ENCODE measurements at places on chromosomes 7 and 10. TPM values are rescaled to one million over a fixed set of nuclear protein-coding genes. Genes with fewer than 3 reads are reported as not detected.

NUP205 gene
- total RNA-seq = 42.1 TPM

SPDYE9 gene
- not detected for total RNA-seq

RET gene
- 1.3 TPM for total RNA-seq

PLAC9 gene
- 62.4 TPM for total RNA-seq

NPY4R gene
- total RNA-seq = not detected

DNA sequence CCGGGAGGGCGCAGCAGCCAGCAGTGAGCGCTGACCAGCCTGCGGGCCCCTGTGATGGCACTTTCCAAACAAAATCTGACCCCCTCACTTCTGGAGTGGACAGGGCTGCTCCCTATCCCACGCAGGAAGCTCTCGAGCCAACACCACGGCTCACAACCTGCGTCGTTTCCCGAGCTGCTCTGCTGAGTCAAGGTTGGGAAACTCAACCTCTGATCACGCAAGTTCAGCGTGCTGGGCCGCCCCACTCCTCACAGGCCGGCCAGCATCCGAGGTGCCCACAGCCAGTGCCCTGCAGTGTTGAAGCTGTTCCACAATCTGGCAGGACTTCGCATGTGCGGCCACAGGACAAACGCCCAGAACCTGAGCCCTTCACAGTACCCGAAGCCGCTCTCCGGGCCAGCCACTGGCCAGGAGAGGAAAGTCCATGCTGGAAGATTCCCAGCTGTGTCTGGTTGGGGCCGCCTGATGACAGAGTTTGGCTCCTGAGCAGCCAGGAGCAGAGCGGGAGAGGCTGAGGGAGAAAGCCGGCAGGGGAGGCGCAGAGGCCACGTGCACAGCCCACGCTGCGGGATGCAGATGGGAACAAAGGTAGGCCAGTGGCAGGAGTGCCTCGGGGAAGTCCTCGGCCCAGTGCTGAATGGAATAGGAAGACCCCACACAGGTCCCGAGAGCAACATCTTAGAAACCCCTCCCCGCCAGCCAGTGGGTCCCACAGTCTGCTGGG is 263.3 kb upstream of the TCERG1L start:
- peak; percentile 60 for DNase-seq

DNA sequence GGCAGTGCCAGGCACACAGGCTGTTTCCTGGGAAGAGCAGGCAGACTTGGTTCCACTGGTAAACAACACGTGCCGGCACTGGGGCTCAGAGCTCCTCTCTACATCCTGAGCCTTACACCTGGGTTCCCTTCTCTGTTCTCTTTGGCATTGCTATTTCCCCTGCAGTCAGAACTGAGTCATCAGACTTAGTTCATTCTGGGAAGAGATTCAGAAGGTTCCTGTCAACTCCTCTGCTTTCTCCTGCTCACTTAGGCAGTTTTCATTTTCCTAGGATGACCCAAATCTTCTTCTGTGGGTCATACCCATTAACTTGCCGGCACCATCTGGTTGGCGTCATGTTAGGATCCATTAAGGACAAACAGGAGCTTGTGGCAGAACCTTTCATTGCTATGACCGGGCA is 33.4 kb upstream of the LRRC18 start:
- DNase-seq = no peak

- no peak for DNase-seq
These were observed 24.9 kb upstream of the WDFY4 start for GRCh38 chr10:48659790-48660189.

DNA sequence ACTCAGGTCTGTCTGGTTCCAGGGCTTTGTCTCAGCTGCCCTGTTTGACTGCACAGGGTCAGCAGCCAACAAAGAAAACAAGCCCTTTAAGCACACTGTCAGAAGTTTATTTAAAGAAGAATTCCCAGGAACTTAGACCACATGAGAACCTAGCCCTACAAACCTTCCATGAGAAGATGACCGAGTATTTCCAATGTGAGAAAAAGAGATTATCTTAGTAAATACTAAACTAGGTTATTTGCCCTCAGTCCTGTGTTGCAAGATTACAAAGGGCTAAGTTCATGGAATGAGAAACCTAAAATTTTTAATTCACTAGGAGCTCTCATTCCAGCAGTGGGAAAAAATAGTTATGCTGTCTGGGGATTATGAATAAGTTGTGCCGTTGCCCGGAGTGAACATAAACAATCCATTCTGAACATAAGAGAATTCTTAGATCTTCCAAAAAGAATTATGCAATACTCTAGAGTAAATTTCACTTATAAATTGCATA is 46.7 kb downstream of the NOC3L start:
- DNase-seq = no peak

DNA sequence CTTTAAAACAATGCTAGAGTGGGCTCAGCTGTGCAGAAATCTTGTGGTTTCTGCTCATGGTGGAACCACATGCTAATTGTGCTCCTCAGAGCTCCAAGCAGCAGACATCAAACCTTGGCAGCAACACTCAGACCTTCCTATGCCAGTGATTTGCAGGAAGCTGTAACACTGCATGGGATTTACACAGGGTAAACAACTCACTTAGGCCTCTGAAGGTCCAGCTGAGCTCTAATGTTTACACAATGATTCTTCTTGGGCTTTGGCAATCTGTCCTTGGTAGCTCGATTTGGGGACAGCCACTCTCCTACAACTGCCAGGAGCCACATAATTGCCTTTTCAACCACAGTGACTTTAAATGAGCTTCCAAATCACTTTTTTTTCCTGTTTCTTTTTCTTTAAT is 97.7 kb upstream of the PDLIM1 start:
- no peak for DNase-seq

- DNase-seq = no peak
These were observed 53.9 kb downstream of the TFEC start for GRCh38 chr7:115976651-115977050.

GRCh38 chr7:98619450-98620321 is 2.6 kb downstream of the NPTX2 start:
- DNase-seq = no peak

DNA sequence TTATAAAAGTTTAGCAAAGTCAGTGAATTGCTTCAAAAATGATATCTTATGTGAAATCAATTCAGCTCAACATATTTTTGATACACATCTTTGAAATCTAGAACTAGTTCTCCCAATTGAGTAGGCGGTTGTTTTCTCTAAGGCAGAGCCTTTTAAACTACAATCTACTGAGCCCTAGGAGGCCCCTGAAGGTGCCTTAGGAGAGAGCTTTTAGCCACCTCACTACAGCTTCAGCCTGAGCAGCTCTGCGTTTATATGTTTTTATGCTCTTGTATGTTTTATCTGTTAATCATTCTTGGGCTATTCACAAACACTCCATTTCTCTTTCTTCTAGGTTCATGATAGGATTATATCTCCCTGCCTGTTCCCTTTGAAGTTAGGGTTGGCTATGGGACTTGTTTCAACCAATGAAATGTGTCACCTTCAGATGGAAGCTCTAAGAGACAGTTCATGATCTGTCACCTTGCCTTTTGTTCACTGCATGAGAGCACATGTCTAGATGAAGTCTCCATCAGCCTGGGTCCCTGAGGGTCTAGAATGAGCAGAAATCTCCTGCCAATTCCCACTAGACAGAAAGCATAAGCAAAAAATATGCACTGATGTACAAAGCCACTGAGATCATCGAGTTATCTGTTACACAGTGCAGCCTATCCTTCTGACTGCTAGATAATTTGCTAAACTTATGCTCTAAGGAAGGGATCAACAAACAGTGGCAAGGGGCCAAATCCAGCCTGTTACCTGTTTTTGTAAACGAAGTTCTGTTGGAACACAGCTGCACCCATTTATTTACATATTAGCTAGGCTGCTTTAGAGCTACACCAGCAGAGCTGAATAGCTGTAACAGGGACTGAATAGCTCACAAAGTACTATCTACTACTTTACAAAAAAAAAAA is 128.5 kb upstream of the CDK1 start:
- DNase-seq = no peak

GRCh38 chr7:138752518-138753149 is 45.2 kb upstream of the TMEM213 start:
- peak; percentile 83 for DNase-seq

DNA sequence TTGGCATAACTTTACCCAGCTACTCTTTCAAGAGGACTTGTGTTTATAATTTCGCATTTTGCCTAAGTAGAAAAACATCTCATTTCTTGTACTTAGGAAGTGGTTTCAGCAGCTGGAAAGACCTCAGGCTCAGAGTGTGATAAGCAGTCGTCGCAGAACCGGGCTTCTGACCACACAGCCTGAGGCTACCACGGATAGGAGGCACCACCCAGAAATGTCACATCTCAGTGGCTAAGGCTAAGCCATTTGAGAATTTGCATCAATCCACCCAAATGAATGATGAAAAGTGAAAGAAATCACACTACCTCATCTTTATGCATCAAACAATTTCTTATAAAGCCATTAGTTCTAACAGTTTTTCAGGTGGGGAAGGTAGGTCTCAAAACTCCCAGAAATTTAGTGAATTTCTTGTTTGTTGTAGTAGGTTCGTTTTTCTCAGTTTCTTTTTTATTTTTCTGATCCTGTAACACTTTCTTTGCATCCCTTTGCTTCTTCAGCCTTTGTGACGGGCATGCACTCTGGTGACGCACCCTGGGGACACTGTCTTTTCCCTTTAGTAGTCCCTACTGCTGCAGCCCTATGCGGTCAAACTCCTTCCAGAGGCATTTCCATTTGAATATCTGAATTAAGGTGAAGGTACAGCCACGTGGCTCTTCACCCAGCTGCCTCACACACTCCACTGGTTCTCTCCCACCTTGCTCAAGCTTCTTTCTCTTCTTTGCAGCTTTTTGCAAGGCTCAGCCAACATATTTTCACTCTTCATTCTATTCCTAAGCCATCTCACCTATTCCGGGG is 68.5 kb downstream of the MAP3K8 start:
- no peak for DNase-seq

DNA sequence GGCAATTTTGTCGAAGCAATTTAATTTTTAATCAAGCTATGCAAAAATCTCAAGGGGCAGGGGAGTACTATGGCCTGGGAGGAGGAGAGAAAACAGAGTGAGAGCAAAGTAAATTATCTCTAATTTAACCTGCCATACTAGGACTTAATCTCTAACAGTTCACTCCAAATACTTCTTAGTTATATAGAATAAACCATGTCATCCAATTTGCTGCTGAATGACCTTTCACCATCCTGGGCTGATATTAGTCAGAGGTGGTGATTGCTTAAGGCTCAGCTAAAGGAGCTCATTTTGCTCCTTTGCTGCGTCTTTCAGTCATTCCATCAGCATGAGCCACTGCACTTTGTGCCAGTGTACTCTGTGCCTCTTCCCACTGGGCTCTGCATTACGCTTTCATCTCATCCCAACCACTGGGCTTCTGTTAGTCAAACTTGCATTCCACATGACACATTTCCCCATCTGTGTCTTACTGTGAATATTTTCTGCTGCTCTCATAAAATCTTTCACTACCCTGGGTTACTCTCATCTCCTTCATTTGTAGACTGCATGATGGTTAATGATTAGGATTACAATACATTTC is 84.3 kb downstream of the CD36 start:
- DNase-seq = peak; percentile 92

DNA sequence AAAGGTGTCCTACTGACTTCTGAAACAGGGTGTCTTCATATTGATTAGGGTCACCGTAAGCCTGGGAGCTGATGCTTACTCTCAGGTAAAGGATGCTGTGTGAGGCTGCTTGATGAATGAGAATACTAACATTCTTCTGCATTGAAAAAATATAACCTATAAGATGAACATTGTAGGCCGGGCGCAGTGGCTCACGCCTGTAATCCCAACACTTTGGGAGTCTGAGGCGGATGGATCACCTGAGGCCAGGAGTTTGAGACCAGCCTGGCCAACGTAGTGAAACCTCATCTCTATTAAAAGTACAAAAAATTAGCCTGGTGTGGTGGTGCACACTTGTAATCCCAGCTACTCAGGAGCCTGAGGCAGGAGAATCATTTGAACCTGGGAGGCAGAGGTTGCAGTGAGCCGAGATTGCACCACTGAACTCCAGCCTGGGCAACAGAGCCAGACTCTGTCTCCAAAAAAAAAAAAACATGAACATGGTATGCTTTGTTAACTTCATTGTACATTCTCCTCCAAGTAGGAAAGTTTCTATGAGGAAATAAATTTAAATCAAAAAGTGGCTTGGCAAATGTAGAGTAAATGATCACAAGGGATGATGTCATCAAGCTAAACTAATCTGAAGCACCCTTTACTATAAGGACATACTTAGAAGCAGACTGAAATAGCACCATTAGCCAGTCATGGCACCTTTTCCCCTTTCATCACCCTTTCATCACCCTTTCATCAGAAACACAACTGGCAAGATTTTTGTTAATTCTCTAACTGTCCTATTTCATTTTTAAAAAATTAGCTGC is 1.5 kb upstream of the BRAF start:
- no peak for DNase-seq

DNA sequence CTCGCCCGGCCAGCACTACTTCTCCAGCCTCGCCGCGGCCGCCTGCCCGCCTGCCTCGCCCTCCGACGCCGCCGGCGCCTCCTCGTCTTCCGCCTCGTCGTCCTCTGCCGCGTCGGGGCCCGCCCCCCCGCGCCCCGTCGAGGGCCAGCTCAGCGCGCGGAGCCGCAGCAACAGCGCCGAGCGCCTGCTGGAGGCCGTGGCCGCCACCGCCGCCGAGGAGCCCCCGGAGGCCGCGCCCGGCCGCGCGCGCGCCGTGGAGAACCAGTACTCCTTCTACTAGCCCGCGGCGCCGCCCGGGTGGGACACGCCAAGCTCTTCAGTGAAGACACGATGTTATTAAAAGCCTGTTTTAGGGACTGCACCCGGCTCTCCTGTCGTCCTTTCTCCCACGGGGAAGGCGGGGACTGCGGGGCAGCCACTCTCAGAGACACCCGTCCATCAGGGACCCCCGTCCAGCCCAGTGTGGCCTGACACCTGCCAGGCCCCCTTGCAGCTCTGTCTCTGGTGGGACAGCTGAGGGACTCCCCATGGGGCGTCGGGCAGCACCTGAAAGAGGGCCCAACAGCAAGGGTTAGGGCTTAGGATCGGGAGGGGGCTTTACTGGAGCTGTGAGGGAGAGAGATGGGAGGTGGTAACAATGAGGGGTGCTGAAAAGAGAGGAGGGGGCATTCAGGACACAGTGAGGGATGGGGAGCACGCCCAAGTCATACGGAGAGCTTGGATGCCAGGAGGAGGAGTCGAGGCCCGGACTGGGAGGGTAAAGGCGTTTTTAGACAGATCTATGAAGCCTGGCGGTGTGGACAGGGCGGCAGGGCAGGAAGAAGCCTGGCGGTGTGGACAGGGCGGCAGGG is 34.7 kb downstream of the SPDYE6 start:
- no peak for DNase-seq

- DNase-seq = no peak
These were observed 6.5 kb downstream of the CHST12 start for GRCh38 chr7:2409745-2410414.

- no peak for DNase-seq
These were observed 13.9 kb downstream of the VCL start for GRCh38 chr10:74011770-74012169.

GRCh38 chr7:128024151-128024550 is 7.1 kb downstream of the LRRC4 start:
- no peak for DNase-seq

GRCh38 chr7:30285067-30285535 is 704 bp downstream of the ZNRF2 start:
- peak; percentile 81 for DNase-seq

GRCh38 chr7:47979832-47980181 is 392 bp upstream of the HUS1 start:
- no peak for DNase-seq

All from posterior vena cava (tissue), 2 donors.